Activated CD4-positive, alpha-beta T cell treated with anti-CD3 and anti-CD28 coated beads, Interleukin-2, amount 10 ng/mL, durations not matched to agents 24 days and 14 days (primary cell): ENCODE measurements at places on chromosomes 5 and 9. TPM values are rescaled to one million over a fixed set of nuclear protein-coding genes. Genes with fewer than 3 reads are reported as not detected.

GRCh38 chr5:73591102-73591695, 25.7 kb downstream of the UTP15 start:
- peak; percentile 88 for DNase-seq

DNA sequence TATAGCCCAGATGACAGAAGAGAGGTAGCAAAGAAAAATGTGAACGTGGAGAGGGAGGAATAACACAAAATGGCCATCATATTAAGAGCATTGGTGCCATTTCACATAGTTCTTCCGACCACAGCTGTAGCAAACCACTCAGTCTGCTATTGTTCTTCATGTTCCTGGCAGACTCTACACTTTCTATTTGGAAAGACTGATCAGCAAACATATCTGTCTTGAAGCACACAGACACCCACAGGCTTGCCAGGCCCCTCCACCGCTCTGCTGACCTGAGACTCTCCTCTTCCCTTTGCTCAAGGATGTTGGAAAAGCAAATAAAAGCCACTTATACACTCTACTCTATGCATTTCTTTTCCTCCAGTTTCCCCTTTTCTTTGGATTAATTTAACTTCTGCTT, 298.0 kb downstream of the FBXL7 start:
- no peak for DNase-seq

Gene PLAA
- 45.7 and 47.0 TPM in 2 replicates for total RNA-seq

- no peak for DNase-seq
These were observed 18.9 kb downstream of the SLCO4C1 start for GRCh38 chr5:102277144-102277543.

- no peak for DNase-seq
These were observed 10.2 kb downstream of the DIAPH1 start for GRCh38 chr5:141608557-141608956.

- DNase-seq, result no peak
These were observed 613.6 kb upstream of the SEMA6A start for GRCh38 chr5:117188211-117188610.

Gene PPIC
- total RNA-seq, result not detected in 2 replicates

DNA sequence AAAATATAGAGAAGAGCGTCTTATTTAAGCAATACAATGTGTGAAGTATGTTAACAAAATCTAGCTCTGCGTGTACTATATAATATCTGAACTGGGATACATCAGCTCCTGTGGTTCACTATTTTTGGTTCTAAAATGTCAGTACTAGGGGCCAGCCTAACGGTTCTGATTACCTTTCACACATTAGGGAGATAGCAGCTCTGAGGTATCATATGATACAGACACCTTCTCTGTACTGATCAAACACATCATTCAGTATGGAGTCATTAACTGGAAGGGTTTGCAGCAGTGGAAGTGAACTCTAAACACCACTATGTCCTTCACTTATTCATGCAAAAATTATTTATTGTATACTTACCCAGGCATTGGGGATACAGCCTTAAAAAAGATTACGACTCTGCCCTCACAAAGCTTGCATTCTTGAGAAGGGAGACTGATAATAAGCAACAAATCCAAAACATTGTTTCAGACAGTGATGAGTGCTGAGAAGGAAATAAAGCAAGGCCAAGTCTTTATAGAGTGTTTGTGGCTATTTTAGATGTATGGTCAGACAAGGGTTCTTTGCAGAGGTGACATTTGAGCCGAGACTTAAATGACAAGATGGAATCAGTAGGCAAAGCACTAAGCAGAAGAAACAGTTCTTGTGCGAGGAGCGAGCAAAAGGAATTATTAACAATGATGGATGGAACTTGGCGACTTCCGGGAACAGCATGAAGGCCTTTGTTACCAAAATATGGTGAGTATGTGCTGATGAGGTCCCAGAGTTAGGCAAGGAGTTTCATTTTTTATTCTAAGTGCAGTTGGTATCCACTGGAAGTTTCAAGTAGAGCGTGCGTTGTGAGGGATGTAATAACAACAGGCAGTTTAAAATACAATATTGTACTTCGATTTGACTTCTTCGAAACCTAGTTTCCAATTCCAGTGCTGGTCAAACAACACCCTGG, 1.8 kb upstream of the LNPEP start:
- DNase-seq, result no peak

Gene STPG3
- 0.54 and 0.99 TPM in 2 replicates for total RNA-seq

DNA sequence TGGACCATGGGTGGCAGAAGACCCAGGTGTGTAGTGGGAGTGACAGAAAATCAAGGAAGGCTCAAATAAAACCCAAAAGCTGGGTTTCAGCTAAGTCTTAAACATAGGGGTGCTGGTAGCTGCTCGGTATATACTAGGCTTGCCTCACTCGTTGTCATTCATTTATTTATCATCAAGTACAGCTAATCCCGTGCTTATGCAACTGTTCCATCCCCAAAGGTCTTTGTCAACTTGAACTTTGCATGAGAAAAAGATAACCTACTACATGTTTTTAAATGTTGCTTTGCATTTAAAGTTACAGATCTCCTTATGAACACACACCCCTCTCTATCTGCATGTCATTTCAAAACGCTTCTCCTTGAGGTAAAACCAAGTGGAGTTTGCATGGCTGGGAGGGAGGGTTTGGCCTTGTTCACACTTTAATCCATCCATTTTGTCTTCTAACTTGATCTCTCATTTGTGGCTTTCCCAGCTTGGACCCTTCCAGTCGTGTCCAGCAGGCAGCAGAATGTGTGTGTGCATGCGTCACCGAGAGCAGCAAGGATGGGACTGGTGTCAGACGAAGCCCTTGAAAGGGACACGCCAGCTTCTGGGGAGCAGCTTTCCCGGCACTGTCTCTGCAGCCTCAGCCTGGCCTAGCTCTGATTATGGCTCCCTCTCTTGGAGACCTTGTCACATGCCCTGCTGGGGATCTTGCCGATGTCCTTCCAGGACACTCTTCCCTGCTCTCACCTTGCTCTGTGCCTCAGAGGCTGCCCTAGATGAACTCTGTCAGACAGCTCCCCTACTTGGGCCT, 133.5 kb downstream of the GADD45G start:
- DNase-seq, result no peak

Gene DIAPH1
- total RNA-seq, result 225 and 232 TPM in 2 replicates

Gene SLC6A3
- not detected in 2 replicates for total RNA-seq

DNA sequence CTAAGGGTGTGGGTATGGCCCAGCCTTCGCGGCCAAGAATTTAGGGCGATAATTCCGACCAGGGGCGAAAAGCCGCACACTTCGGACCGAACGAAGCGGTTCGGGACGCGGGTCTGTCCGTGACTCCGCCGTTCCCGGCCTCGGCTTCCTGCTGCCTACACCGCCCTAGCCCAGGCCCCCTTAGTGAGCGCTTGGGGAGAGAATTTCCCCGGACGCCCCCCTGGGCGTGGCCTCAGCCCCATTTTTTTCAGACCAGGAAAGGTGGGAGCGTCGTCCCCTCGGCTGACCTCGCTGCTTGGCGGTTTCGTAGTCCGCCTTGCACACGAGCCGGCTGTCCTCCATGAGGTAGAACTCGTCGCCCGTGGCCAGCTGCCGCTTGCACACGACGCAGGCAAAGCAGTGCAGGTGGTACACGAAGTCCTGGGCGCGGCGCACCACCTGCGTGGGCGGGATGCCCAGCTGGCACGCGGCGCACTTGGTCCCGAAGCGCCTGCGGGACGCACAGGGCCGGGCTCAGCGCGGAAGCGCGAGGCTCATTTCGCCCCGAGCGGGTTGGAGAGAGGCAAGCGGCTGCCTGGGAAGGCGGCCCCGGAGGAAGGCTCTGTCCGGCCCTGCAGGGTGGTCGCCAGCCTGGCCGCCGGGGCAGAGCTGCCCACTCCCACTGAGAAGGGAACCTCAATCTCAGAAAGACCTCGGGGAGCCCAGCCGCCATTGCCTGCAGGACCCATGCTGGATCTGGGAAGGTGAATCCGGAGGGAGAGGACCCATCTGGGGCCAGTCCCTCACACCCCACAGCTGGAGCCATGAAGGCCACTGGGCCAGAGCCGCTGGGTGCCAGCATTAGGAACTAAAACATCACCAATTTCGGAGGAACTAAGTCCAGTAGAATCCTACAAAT, 5.3 kb downstream of the LHX3 start:
- no peak for DNase-seq

GRCh38 chr5:81881595-81881994, 90.2 kb upstream of the ATG10 start:
- no peak for DNase-seq

GRCh38 chr9:2991292-2991691, 147.4 kb upstream of the PUM3 start:
- no peak for DNase-seq

Gene AQP3
- 3.2 and 4.1 TPM in 2 replicates for total RNA-seq

Gene BRINP1
- total RNA-seq, result not detected in 2 replicates

Gene FLT4
- 1.7 and 2.0 TPM in 2 replicates for total RNA-seq

Gene WNT8A
- total RNA-seq, result not detected in 2 replicates

DNA sequence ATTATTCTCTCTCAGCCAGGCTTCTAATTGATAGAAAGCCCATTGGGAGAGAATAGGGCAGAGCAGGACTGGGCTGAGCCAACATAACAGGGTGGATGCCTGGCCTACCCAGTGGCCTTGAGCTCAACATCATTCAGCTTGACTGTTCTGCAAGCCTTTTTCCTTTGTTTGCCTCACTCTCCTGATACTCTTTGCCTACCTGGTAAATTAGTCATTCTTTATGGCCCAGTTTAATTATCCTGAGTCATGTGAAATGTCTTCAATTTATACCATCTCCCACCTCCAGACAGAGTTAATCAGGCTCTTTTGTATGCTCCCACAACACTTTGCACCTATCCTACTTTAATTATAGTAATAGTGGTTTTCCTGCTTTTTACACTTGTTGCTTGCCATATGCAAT, 13.6 kb downstream of the GLRA1 start:
- no peak for DNase-seq
